NCI-H2081 treated with DMSO at 0.1 percent for 48 hours (cell line): ENCODE measurements at places on chromosomes 3 and 15.

DNA sequence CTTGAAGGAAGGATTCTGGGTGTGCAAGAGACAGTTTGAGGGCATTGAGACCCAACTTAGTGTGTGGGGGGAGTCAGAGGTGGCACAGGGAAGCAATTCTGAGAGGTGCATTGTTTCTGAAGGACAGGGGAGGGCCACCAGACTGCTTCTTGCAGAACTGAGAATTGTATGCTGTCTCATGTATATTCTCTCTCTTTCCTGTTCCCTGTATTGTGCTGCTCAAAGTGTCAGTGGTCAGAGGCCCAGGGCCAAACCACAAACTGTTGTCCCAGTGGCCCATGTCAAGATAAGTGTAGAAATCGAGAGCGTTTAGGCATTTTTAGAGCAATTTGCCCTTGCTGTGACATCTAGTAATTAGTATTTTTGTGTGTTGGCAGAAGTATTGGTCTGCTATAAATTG, 567.1 kb downstream of the EDEM1 start:
- DNase-seq = no peak

GRCh38 chr15:25054329-25054728, 99.5 kb downstream of the SNRPN start:
- no peak for DNase-seq

DNA sequence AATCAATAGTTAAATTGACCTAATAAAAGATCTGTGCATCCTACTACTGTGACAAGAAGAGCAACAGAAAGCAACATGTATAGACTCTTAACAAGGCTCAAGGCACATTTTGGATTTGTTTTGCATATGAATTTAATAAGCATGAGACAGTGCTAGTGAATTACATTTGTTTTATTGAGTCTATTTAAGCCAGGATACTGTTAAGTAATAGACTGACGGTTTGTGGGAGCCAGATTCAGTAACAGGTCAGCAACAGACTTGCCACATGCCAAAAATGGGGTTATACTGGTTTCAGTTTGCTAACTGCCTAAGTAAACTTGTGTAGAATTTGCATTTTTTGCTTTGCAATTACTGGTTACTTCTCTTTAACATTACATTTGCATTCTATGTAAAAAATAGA, 54.0 kb downstream of the MBNL1 start:
- no peak for DNase-seq

GRCh38 chr3:16909802-16910201, 25.0 kb downstream of the PLCL2 start:
- no peak for DNase-seq

DNA sequence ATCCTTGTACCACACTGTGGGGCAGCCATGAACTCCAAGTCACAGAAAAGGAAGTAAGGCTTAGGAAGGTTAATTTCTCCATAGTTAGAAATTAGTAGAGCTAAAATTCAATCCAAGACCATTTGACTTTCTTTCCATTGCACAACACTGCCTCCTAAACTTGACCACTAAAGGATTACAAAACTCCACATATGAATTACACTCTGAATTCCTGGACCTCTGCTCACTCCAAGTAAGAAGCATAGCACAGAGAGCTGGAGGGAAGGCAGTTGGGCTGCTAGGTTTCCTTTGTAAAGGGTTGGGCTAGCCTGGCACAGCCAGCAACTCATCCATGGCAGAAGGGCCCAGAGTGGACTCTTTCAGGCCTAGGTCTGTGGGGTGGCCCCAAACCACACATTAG, 134.4 kb downstream of the MYLK start:
- DNase-seq = no peak

- DNase-seq = no peak
These were observed 37.6 kb upstream of the ZNF710 start for GRCh38 chr15:89963301-89964231.

DNA sequence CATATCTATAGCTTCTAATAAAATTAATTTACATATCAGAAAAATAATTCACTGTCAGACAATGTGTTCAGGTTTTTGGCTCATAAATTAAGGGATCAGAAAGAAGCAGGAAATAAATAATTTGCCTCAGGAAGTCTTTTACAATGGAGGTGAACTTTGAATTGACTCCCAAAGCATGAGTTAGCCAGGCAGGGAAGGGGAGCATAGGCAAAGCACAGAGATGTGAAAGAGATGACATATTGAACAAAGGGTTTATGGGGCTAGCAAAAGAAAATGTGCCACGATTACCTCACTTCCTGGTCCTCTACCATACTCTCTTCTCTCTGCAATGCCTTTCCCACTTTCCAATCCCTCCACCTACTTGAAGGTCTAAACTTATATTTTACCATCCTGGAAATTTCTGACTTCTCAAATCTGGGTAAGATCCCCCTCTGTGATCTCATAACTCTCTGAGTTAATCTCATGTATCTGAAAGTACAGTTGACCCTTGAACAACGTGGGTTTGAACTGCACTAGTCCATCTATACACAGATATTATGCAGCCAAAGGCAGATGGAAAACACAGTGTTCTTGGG, 4.1 kb upstream of the HEXA start:
- no peak for DNase-seq

- DNase-seq = no peak
These were observed 38.8 kb upstream of the BNC1 start for GRCh38 chr15:83323296-83323711.

DNA sequence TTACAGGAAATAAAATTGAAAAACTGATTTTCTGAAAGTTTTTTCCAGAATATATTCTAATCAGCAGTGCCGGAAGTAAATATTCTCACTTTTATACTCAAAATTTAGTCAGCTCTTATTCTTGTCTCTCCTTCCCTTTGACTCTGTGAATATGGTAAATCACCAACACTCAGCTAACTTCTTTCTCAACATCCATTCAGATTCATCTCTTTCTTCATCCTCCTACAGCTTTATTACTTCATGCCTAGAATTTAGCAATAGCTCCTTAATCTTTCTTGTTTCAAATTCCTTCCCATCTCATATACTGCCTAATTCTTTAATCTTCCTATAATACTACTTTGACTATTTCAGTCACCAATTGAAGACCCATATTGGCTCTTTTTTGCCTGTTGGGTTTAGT, 67.9 kb downstream of the FGF7 start:
- no peak for DNase-seq
